Esophagus (tissue), 2 donors: ENCODE measurements at places on chromosomes 3 and 15. TPM values are rescaled to one million over a fixed set of nuclear protein-coding genes. Genes with fewer than 3 reads are reported as not detected.

RARRES1 gene
- 3.0 TPM for polyA plus RNA-seq

WDR48 gene
- 10.4 TPM for polyA plus RNA-seq

SUCNR1 gene
- 0.06 TPM for polyA plus RNA-seq

FOXL2 gene
- not detected for polyA plus RNA-seq

PARP15 gene
- polyA plus RNA-seq, result 0.46 TPM

RGMA gene
- 27.7 TPM for polyA plus RNA-seq

LAMB2 gene
- polyA plus RNA-seq, result 219 TPM

CYP1A2 gene
- polyA plus RNA-seq, result 0.06 TPM

SELENOT gene
- polyA plus RNA-seq, result 14.6 TPM

KBTBD13 gene
- not detected for polyA plus RNA-seq

CALML4 gene
- polyA plus RNA-seq, result 5.0 TPM

SLC27A2 gene
- polyA plus RNA-seq, result 2.7 TPM

P2RY1 gene
- 7.0 TPM for polyA plus RNA-seq

DUOXA2 gene
- polyA plus RNA-seq, result 39.1 TPM

NTRK3 gene
- 0.77 TPM for polyA plus RNA-seq

LRRC49 gene
- 2.1 TPM for polyA plus RNA-seq

GPR149 gene
- polyA plus RNA-seq, result not detected

CASR gene
- polyA plus RNA-seq, result not detected

ASTE1 gene
- 1.6 TPM for polyA plus RNA-seq

SLC24A5 gene
- not detected for polyA plus RNA-seq

GOLGA6L2 gene
- not detected for polyA plus RNA-seq

NEIL1 gene
- polyA plus RNA-seq, result 13.2 TPM

PLAAT1 gene
- polyA plus RNA-seq, result 6.3 TPM

BNC1 gene
- polyA plus RNA-seq, result 7.1 TPM
